ENCODE measurements at places on chromosomes 13 and 19.

DNA sequence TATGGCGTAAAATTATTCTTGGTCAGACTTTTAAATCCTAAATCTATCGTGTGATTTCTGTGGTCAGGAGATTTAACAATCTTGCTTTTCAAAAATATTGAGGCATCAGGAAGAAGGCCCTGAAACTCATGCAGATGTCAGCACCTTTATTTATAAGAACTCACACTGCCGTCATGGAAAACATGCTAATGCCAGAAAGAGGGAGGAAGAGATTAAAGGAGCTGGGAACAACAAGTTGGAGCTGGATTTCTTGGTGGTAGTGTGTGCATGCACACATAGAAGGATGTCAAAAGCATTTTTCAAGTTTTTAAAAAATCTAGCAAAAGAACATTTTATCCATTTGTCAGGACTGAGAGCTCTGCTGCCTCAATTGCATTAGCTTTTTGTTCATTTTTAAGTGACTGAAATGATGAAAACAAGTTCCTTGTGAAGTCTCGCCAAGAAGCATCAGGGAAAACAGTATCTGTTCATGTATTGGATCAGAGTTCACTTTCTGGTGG lies 342.5 kb downstream of the SPRY2 start:
- no peak for DNase-seq

DNA sequence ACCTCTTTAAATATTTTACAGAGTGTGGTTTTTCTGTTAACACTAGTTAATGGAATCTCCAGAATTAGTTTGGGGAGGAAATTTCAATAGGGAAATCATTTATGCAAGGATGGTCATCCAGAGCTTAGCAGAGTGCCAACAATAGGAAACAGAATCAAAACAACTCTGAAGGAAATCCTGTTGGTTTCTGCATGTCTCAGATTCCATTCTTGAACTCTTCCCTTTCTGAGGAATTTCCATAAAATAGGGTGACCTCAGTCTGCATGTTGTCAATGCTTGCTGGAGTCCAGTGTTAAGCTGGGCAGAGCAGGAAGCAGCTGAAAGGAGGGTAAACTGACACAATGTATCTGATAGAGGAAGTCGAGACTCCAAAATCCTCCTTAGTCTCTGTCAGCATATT lies 16.9 kb downstream of the CBY2 start:
- no peak for DNase-seq

DNA sequence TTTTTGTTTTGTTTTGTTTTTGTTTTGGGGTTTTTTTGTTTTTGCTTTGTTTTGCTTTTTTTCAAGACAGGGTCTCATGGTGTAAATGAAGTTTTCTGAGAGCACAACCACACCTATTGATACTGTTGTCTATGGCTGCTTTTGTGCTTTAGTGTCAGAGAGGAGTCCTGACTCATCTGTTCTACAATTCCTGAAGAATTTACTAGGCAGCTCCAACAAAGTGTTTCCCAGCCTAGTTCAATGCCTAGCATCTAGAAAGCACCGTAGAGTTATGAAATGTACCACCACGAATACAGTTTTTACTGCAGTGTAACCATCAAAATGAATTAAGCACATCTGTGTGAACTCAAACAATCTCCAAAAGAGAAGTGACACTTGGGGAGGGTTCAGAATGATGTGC lies 21.2 kb downstream of the SAFB start:
- no peak for DNase-seq

DNA sequence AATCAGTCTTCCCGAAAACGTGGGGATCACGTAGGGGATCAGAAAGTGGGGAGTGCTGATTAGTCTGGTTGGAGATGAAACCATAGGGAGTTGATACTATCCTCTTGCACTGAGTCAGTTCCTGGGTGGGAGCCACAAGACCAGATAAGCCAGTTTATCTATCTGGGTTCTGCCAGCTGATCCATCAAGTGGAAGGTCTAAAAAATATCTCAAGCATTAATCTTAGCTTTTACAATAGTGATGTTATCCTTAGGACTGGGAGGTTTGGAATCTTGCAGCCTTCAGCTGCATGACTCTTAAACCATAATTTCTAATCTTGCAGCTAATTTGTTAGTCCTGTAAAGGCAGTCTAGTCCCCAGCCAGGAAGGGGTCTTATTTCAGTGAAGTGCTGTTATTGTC lies 2474.2 kb downstream of the PCDH9 start:
- no peak for DNase-seq

- DNase-seq, result peak; percentile 8
Observed at GRCh38 chr13:109569958-109570711, 216.2 kb downstream of the IRS2 start.

GRCh38 chr19:38687837-38688378 lies 40.5 kb downstream of the ACTN4 start:
- no peak for DNase-seq

- no peak for DNase-seq
Observed at GRCh38 chr13:94256721-94257120, 222.8 kb downstream of the DCT start.

GRCh38 chr13:75968103-75968838 lies 332.1 kb downstream of the LMO7 start:
- no peak for DNase-seq

GRCh38 chr19:897442-898039 lies 4.3 kb downstream of the RNU6-9 start:
- DNase-seq, result no peak

GRCh38 chr19:2588081-2588777 lies 112.3 kb downstream of the GADD45B start:
- DNase-seq, result no peak

DNA sequence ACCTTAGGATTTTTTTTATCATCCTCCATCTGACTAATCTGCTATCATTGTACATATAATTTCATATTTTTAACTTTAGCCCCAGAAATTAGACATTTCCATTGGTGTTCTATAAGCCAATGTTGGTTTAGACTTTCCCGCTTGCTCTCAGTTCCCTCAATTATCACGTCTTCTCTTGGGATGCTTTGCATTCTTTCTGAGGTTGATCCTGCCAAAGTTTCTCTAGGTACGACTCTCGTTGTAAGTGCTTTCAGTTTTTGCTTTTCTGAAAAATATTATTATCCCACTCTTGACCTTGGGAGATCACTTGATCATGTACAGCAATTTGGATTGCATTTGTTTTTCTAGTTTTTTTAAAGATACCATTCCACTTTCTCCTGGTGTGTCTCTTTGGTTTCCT lies 270.2 kb downstream of the IRS2 start:
- DNase-seq, result no peak

DNA sequence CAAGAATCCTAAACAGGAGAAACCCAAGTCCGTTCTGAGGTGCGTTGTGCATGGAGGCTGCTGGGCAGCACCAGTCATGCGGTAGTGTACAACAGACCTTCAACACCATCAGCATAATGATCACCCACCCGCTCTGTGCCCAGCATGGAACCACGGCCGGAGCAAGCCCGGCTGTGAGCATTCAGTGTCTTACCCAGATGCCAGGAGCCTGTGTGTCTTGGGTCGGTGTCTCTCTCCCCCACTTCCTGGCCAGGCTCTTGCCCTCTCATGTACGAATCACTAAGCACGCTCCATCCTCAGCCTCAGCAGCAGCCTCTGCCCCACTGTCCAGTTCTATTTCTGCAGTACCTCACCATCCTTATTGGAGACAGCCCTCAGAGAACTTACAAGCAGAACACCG lies 231.6 kb upstream of the IRS2 start:
- DNase-seq, result no peak

DNA sequence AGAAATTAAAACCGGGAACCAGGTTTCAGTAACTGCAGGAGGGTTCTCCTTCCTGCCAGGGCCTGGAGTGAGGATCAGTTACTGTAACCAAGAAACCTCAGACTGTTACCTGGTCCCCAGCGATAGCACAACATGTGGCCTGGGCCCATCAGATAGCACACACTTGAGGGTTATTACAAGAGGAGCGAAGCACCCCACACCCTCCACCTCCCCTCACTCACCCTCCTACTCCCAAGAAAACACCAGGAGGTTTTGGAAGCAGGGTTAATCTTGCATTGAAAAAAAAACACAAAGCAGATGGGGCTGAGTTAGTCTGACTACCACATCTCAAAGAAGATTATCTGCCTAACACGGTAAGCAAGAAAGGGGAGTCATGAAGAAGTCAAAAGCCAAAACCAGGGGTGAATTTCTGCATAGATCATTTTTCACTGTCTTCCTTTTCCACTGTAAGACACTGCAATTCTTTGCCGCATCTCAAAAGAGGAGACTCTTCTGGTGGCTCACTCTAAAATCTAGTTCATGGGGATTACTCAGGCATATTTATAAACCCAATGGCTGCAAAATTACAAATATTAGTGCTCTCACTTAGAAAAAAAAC lies 75.9 kb upstream of the DOCK9 start:
- no peak for DNase-seq

DNA sequence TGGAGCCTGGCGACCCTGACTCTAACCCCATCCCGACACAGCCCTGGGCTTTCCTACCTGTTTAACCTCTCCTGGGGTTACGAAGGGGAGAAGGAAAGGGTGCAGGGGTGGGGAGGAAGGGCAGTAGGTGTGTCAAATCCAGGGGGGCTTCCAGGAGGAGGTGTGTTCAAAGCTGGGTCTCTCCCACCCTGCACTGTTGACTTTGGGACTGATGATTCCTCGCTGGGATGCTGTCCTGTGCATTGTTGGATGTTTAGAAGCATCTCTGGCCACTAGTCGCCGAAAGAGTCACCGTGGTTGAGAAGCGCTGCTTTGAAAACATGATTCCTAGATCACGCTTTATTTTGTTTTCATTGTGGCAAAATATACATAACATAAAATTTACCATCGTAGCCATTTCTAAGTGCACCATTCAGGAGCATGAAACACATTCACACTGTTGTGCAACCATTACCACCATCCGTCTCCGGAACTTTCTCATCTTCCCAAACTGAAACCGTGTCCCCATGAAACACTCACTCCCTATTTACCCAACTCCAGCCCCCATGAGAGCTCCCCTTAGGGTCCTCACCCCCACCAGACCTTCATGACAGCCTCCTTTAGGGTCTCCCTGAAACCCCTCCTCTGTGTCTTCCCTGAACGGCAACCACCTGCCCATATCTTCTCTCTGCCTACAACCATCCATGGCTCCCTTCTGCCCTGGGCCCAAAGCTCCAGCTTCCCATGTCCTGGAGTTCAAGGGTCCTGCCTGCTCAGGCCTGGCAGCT lies 4.4 kb upstream of the FCER2 start:
- no peak for DNase-seq

GRCh38 chr19:1422360-1422759 lies 15.0 kb downstream of the DAZAP1 start:
- no peak for DNase-seq

DNA sequence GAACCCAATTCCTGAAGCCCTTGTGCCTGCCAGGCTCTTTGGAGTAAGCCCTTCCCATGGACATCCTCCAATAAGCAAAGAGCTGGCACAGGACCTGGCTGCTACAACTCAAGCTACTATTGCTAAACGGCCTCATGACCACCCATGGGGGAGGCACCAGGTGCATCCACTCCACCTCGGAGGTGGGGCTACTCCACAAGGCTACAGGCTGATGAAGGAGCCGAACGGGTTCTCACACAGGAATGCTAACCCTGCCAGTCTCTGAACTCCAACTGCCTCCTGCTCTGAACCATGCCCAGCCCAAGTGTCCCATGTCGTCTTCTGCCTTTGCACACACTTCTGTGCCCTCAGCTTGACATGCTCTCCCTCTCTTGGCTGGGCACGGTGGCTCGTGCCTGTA lies 10.0 kb downstream of the SYMPK start:
- DNase-seq, result no peak

GRCh38 chr13:101018720-101019119 lies 344.1 kb upstream of the TMTC4 start:
- DNase-seq, result no peak

DNA sequence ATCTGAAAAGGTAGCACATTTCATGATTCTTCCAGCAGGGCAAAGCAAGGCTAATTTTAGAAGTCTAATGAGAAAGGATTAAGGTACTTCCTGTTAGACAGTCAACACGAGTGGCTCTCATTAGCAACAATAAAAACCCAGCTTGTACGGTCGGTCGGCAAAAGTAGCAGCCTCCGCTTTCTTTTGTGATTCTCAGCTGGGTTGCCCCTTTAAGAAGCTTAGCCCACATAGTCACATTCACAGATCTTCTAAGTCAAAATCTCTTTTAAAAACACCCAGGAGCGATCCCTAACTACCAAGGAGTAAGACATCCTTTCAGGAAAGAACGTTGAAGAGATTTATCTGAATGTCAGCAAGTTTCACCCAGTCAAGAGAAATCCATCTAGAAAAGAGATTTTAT lies 684.8 kb downstream of the DIAPH3 start:
- no peak for DNase-seq

DNA sequence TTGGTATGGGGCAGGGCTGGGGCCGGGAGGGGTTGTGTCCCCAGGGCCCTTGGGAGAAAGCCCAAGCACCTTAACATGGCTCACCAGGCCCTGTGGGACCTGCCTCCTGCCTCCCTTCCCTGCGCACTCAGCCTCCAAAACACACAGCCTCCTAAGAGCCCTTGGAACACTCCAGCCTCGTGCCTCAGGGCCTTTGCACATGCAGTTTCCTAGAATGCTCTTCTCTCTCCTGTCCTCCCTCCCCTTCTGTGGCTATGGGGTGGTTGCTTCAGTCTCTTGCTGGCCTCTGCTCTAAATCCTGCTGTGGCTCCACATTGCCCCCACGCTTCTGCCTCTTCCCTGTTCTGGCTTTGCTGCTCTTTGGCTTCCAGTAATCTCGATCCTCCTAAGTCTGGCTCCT lies 23.7 kb downstream of the HIF3A start:
- no peak for DNase-seq

DNA sequence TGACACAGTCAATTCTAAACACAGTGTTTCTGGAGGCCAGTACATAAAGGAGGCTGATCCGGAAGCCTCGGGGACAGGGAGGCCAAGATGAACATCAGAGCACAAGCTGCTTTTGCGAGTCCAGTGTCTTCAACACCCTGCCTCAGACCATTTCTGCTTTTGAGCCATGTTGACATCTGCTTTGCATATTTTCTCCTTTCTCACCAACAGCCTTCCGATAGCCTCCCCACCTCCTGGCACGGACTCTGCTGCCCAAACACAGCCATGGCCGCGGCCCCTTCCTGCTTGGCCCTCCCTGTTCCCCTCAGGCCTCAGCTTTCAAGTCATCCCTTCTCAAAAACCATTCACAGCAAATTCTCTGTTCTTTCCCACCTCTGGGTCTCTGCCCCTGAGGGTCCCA lies 3.6 kb downstream of the LRRC25 start:
- no peak for DNase-seq

- no peak for DNase-seq
Observed at GRCh38 chr13:80577285-80577684, 236.4 kb upstream of the SPRY2 start.

GRCh38 chr19:35119091-35119490 lies 3.5 kb downstream of the FXYD3 start:
- DNase-seq, result no peak

GRCh38 chr13:26340807-26341206 lies 86.9 kb downstream of the CDK8 start:
- no peak for DNase-seq

Measured in effector memory CD8-positive, alpha-beta T cell (primary cell).